ENCODE measurements at places on chromosomes 7 and 10. TPM values are rescaled to one million over a fixed set of nuclear protein-coding genes. Genes with fewer than 3 reads are reported as not detected.

Gene H2BK1
- not detected for total RNA-seq

DNA sequence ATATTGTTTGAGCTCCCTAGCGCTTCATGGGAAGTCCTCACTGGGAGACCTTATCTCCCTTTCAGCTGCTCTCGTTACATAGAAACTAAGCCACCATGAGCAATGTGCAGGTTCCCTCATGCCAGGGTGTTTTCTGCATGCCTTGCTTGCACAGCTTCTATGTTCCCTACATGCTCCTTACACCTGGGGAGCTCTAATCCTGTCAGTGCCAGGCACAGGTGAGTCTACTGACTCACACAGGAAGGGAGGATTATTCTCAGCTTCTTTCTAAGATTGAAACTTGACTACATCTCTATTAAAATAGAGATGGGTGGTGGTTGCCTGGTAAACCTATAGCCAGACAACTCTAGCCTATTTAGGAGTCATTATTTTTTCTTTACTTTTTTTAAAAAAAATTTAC is 375.7 kb upstream of the CDC14C start:
- H3K27me3 ChIP-seq = no peaks in the 10 kb centered on the region
- H3K27ac ChIP-seq = no peak overlapping the region
- H3K4me1 ChIP-seq = no peaks in the 10 kb centered on the region
- DNase-seq = no peak
- H3K4me3 ChIP-seq = no peak overlapping the region
- no peaks in the 10 kb centered on the region for H3K36me3 ChIP-seq

- H3K27me3 ChIP-seq = no peaks in the 10 kb centered on the region
- DNase-seq = peak; percentile 48
- H3K27ac ChIP-seq = no peak overlapping the region
- no peaks in the 10 kb centered on the region for H3K36me3 ChIP-seq
Observed at GRCh38 chr7:36487756-36488336, 98.2 kb downstream of the ANLN start.

DNA sequence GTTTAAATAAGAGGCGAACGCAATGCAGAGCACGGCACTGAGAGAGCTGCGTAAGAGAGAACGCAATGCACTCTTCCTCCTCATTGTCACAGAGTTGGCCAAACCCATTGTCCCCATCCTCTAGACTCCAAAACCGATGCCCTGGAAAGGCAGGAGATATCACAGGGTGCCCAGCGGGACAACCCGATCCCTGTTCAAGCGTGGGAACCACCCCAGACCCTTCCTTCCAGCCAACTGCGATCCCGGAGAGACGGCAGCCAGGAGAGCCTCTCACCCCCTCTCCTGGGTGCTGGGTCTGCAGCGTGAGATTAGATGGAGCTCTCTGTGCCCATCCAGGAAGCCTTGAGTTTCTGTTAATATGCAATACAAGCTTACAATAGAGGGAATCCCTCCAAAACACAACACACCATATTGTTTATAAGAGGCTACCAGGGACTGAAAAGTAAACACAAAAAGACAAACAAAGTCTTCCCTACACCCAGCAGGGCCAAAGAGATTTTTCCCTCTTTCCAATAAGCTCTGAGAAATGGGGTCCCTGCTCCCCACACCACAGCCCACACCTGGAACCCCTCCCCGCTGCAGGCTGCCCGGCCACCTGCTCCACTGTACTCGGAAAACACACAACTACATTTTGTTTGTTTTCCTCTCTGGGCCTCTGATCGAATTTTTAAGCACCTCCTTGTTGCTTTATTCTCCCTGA is 187.6 kb downstream of the ADARB2 start:
- H3K27ac ChIP-seq = no peak overlapping the region
- H3K4me1 ChIP-seq = no peaks in the 10 kb centered on the region
- DNase-seq = no peak
- no peaks in the 10 kb centered on the region for H3K36me3 ChIP-seq
- no peaks in the 10 kb centered on the region for H3K27me3 ChIP-seq
